ENCODE measurements at places on chromosomes 4 and X.

DNA sequence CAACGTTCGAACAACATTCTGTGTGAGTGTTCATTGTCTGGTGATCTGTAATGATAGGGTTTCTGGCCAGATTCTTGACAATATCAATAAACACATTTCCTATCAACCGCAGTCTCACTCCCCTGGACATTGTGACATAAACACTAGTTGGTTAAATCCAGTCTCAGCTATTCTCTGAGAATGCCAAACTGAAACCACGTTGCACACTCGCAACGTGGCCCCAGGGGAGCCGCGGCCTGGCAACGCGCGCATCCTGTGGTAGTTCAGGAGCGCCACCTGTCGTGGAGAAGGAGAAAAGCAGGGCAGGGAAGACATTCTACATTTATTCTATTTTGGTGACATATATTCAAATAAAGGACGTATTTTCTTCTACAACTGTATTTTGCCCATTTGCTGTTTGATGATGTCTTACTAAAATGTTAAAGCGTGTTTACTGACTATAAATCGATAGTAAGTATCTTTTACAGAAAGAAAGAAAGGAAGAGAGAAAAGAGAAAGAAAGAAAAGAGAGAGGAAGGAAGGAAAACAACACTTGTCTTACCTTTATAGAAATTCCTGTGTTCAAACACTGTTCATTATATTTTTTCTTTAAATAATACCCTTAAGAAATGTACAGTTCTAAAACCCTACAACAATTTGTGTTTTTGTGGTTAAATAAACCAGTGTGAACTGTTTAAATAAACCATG lies 738.3 kb upstream of the FRG1 start:
- DNase-seq: no peak

DNA sequence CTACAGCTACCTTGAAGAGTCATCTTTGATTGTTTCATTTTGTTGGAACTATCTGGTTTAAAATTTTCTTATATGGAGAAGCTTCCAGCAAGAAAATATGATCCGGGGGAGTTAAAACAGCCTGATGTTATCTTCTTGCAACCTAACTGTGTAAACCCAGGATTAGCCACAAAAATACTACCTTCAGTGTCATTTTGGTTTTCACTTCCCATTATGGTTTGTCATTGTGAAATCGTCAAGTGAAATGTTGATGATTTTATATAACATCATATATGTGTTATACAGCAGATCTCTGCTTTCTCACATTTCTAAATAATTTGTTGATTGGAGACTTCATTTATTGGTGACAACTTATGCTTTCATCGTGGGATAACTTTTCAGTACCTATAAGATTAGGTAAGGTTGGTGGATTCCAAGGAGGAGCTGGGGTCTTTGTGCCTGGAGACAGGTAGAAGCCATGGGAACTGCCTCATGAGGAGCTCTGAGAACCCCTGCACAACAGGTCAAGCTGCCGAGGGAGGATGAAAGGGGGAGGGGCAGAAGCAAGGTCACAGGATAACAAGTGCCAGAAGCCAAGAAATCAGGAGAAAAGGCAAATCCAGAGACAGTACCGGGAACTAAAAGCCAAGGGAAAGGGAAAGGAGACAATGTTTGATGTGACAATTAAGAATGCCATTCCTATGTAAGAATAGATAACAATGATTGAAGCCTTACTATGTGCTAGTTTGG lies 7.2 kb downstream of the ARHGAP24 start:
- no peak for DNase-seq

DNA sequence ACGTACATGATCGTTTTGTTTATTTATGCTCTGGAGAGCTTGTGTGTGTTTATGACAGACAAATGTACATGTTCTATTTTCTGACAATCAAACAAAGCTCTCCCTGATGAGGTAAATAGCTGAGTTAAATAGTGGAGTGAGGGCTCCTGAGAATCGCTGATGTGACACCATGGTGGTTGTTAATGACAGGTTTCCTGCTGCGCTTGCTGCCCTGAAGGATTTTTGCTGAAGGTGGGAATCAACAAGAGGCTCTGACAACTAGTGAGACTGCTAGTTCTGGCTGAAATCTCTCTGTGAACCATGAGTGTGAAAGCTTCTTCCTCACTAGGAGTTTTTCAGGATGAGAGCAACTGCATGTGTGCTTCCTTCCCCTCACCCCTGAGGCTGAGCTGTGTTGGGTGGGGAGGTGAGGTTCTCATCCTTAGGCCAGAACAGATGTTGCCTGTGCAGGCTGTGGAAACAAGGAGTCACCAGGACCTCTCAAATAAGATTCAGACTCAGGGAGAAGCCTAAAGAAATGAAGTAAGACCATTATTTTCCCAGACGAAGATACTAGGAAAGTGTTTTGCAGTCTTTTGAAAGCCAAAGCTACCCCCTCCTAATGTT lies 173.4 kb upstream of the JADE1 start:
- no peak for DNase-seq

- no peak for DNase-seq
These were observed 213.3 kb downstream of the EPHA5 start for GRCh38 chr4:65457011-65457410.

DNA sequence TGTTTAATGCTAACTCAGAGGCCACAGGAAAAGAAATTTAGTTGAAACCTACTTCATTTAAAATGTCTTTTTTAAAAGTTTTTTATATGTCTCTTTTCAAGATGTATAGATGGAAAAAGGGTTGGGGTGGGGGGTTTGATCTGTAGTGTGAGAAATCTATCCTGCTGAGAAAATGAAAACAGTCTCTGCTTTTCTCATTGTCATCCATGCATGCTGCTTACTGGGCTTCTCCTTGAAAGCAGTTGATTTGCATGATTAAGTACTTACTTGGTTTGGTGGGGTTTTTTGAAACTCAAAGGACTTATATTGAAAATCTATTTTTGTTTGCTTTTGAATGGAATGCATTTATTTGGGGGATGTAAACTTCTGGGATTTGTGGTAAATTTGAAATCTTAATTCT lies 313.6 kb upstream of the DKK2 start:
- no peak for DNase-seq

Data from urinary bladder (tissue), 4 donors.